ENCODE measurements at places on chromosomes 12 and 14.

GRCh38 chr12:130104571-130105106 is 57.6 kb upstream of the FZD10 start:
- no peak for DNase-seq

- DNase-seq, result no peak
These were observed 50.6 kb upstream of the ETV6 start for GRCh38 chr12:11598900-11599299.

- DNase-seq, result no peak
These were observed 494.4 kb downstream of the TMTC2 start for GRCh38 chr12:83181074-83181473.

DNA sequence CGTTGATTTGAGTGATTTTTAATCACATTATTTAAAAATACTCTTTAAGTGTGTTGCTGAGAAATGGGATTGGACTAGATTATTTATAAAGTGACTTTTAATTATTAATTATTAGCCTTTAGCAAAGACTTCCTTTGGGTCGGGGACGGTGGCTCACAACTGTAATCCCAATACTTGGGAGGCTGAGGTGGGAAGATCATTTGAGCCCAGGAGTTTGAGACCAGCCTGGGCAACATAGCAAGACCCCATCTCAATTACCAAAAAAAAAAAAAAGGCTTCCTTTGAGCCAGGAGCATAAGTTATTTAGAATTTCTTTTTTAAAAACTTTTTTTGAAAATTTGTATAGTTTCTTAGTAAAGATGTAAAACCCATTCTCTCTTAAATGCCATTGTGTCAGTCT is 8.8 kb downstream of the CHURC1 start:
- DNase-seq, result no peak

- no peak for DNase-seq
These were observed 18.0 kb upstream of the YARS2 start for GRCh38 chr12:32773691-32774090.
